Activated T-helper 1 cell treated with anti-CD3 and anti-CD28 coated beads, Interleukin-12 subunit alpha, Interleukin-12 subunit beta, Interleukin-2, Interleukin-4 antibody, amounts not matched to agents 30 ng/mL and 10 ng/mL and 1 ng/mL, durations not matched to agents 14 hours and 24 hours and 36 hours (primary cell): ENCODE measurements at places on chromosomes 3 and 15. TPM values are rescaled to one million over a fixed set of nuclear protein-coding genes. Genes with fewer than 3 reads are reported as not detected.

- H3K4me3 ChIP-seq: no peak overlapping the region
- H3K27me3 ChIP-seq: peaks cover 1% of the 10 kb centered on the region
- DNase-seq: no peak
- H3K27ac ChIP-seq: no peak overlapping the region
- H3K36me3 ChIP-seq: no peaks in the 10 kb centered on the region
Measured at GRCh38 chr3:102485701-102486100, 50.9 kb downstream of the ZPLD1 start.

- H3K27me3 ChIP-seq: no peaks in the 10 kb centered on the region
- no peak overlapping the region for H3K27ac ChIP-seq
Measured at GRCh38 chr15:46304321-46304720, 669.5 kb downstream of the SQOR start.

SPSB4 gene
- not detected in 2 replicates for total RNA-seq

GOLGA6L10 gene
- 0.32 and 1.2 TPM in 2 replicates for total RNA-seq

SPINK8 gene
- total RNA-seq: not detected in 2 replicates
